ENCODE measurements at places on chromosomes 16 and 17.

DNA sequence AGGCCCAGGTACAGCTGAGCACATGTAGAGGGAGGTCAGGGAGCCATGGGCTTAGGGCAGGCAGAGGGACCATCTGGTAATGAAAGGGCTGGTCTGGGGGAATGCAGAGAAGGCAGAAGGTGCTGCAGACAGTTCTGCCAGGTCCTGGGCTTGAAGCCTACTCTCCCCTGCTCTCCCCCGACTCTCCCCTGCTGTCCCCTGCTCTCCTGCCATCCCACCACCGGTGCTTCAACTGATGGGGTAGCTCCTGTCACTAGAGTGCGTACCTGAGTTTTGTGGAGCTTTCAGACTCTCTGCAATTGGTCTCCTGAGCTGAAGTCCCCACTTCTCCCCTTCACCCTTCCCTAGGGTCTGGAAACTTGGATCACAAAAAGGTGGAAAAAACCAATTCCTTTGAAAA lies 37.3 kb upstream of the PHOSPHO1 start:
- no peak for DNase-seq

DNA sequence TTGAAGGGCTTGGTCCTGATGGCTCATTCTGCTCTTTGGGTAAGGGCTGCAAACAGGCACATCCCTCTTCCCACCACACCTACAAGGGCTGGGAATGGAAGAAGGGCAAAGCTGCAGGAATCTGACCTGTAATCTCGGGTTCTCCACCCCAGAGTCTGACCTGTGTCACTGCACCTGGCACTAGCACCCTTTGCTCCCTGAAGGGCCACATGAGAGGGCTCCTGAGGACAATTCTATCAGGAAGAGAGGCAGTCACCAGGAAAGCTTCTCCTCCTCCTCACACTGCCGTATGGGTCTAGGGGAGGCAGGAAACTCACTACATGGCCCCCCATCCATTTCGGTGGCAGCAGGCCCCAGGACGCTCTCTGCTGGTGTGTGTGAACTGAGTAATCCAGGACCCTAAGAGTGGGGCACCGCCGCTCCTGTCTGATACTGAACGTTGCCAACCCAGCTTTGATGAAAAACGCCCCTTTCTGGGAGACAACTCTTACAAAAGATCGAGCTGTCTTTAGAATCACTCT lies 26.4 kb downstream of the TTLL6 start:
- no peak for DNase-seq

- no peak for DNase-seq
These were observed 14.2 kb upstream of the ST6GALNAC2 start for GRCh38 chr17:76599694-76600460.

- no peak for DNase-seq
These were observed 14.0 kb upstream of the KATNB1 start for GRCh38 chr16:57721356-57722209.

DNA sequence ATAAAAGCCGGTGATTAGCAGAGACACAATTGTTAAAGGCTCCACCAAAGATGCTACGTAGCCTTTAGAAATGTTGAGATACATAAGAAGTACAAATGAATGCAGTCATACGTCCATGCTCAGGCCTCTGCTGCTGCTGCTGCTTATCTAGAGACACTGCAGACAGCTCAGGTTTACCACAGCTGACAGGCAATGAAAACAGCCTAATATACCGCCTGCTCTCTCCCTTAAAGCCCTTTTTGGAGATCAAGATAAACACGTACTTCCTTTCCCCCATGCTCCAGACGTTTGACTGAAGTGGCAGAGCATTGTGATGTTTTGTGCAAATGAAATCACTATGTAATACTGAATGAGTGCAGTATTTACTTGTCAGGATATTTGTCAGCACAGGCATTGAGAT lies 185.3 kb downstream of the AATF start:
- DNase-seq = no peak

DNA sequence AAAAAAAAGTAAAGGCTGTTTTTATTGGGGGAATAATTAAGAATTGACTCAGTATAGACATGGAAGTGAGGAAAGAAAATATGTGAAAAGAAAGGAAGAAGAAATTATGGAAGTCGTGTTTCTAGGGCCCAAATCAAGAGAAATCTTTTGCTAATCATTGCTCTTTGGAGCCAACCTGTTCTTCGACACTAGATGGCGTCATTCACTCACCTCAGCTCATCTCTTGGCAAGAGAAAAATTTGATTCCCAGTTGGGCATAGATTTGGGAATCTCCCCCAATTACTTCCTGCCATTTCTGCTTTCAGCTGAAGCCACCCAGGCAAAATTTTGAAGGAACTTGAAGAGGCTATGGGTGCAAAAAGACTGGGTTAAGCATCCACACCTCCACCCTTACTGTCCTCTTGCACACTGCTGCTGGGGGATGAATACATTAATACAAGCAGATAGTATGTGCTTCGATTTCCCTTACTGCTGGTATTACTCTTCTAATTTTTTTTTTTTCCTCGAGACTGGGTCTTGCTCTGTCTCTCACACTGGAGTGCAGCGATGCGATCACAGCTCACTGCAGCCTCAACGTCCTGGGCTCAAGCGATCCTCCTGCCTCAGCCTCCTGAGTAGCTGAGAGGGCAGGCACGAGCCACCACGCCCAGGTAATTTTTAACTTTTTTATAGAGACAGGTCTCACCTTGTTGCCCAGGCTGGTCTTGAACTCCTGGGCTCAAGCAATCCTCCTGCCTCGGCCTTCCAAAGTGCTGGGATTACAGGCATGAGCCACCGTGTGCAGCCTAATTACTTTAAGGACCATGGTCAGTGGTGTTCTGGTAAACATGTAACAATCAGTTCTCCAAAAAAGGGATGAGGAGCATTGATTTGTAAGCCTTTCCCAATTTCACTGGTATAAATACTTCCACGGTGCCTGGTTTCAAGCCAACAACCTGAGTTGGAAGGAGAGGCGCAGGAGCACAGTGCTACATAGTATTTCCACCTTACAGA lies 13.5 kb downstream of the PSMD7 start:
- peak; percentile 41 for DNase-seq

DNA sequence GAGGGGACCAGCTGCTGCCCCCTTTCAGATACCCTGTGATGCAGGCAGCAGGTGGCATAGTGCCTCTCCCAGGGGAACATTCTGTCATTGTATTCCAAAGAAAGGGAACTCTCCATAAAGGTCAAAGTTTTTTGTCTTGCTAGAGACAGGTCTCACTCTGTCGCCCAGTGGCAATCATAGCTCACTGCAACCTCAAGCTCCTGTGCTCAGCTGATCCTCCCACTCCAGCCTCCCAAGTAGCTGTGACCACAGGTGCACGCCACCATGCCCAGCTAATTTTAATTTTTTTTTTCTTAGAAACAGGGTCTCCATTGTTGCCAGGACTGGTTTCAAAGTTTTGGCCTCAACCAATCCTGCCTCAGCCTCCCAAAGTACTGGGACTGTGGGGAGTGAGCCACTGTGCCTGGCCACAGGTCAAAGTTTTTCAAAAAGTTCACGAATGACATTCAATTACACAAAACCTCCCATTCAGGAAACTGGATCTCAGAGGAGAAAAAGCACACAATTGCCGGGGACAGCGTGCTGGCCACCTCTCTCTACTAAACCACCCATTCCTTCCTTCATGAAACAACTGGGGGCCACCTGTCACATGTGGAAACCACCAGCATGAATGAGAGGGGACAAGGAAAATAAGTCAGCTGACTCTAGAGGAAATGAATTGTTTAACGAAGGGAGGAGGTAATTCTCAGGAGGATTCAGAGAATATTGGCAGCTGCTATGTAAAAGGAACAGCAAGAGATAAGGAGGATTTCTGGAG lies 80.0 kb downstream of the MARCHF10 start:
- no peak for DNase-seq

DNA sequence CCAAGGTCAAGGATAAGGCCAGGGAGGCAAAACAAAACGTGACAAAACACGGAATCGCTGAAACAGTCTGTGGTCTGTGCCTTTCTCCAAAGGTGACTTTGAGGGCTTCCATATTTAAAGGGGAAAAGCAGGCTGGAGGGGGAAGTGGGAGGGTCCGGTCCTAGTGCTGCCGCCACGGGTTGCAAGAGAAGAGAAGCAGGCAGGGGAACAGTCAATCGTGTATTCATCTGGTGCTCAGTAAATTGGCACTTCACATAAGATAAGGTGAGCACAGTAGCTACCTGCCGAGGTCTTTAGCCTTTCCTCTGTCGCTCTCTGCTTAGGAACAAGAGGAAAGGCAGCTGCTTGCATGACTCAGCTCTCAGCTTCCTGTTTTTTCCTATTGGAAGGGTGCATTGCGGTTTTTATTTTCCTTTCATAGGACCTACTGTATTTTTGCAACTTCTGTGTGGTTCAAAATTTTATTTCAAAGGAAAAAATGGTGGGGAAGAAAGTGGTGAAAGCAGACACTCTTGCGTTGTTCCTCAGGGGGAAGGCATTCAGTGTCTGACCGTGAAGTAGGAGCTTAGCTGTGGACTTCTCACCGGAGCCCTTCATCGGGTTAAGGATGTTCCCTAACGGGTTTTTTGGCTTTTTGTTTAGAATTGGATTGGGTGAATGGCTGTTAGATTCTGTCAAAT lies 7.1 kb upstream of the LGALS3BP start:
- no peak for DNase-seq

DNA sequence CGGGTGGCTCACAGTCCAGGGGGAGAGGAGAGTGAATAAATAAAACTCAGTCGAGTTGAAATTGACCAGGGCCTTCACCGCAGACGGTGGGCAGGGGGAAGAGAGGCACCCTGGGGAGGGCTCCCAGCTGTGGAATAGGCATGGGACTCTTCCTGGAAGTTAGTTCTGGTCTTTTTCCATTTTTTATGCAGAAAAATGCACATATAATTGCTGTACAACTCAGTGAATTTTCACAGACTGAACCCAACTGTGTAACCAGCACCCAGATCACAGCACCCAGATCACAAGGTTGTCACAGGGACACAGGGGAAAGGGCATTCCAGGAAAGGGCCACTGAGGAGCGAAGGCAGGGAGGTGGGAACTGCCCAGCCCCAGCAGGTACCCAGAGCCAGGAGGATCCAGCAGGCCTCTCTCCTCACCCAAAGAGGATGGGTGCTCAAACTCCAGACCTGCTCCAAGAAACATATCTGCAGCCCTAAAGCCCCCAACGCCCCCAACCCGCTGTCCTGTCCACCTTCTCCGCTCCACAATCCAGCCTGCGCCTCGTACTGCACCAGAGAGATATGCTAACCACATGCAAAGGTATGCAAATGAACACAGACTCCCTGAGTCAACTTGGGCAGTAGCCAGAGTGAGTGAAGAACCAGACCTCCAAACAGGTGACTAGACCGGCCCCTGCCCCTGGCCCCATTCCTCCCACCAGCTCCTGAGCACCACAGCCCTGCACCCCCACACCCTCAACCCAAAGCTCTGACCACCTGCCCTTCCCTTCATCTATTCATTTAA lies 29.1 kb upstream of the EIF1 start:
- no peak for DNase-seq

DNA sequence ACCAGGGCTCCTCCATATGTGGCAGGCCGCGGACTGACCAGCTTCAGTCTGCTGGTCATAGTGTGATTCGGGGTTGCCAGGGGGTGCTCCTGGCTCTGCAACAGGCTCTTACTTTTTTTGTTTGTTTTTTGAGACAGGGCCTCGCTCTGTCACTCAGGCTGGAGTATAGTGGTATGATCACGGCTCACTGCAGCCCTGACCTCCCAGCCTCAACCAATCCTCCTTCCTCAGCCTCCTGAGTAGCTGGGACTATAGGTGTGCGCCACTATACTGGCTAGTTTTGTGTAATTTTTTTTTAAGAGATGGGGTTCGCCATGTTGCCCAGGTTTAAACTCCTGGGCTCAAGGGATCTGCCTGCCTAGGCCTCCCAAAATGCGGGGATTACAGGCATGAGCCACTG lies 11.8 kb upstream of the KCNH6 start:
- DNase-seq = no peak

DNA sequence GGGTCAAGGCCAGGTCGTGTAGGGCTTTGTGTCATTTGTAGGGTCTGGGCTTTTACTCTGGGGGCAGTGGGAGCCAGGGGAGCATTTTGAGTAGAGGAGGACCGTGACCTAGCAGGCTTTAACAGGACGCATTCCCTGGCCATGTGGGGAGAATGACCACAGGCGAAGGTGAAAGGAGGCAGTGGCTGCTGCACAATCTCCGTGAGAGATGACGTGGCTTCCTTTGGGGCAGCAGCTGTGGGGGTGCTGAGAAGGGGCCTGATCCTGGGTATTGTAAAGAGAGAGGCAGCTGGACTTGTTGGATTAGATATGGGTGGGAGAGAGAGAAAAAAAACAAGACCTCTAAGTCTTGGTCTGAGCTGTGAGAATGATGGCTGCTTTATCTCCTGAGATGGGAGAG lies 46.0 kb downstream of the KATNIP start:
- DNase-seq = no peak

DNA sequence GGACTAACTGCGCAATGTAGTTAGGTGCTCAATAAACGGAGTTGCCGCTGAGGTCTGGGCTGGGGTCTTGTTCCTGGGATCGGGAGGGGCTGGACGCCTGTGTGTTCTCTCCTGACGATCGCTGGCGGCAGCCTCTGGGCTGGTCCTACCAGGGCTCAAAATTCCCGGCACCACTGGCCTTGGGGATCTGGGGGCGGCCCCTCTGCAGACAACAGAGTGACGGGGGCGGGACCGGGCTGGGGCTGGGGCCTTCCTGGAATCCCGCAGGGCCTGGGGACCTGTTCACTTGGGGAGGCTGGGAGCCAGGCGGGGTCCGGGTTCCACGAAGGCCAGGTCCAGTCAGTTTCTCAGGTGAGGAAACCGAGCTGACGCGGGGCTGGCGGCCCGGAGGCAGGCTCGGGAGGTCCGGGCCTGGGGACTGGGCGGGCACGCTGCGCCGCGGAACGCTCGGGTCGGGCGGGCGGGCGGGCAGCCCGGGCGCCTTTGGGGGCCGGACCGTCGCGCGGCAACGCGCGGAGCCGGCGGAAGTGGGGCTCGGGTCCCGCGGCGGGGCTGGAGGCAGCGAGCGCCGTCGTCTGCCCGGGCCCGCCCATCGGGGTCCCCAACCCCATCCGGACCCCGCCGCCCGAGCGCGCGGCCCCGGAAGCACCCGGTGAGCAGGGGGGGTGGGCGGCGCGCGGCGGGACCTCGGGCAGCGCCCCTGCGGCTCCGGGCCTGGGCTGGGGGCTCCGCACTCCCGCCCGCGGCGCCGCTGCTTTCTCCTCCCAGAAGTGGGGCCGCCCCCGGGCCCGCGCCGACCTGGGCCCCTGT lies at the start of gene PIGQ:
PIGQ (plus strand) TSS at position 524 of the 810 bp plus-strand sequence. CDS start 4,107 bp downstream, outside the sequence.
- no peak for DNase-seq

DNA sequence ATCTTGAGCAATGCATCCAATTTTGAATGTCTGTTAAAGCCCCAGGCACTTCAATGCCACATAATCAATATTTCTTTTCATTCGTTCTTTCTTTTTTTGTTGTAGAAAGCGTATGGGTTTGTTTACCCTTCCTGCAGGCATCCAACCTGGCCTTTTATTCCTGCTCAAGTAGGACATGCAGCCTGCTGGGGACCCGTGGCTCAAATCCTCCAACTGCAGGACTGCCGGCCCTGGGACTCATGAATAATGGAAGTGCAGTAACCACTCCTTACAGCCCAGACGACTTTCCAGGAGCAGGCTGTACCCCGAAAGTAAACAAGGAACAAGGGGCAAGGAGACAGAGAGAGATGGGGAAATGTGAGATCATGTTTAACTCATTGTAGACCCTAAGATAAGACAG lies 126.4 kb downstream of the SALL1 start:
- DNase-seq = no peak

GRCh38 chr16:84800158-84800978 lies 19.4 kb upstream of the CRISPLD2 start:
- no peak for DNase-seq

- no peak for DNase-seq
These were observed 81.2 kb downstream of the DYNLRB2 start for GRCh38 chr16:80622007-80622406.

All from HCT116 (cell line).